ENCODE measurements at places on chromosomes 5 and 9.

DNA sequence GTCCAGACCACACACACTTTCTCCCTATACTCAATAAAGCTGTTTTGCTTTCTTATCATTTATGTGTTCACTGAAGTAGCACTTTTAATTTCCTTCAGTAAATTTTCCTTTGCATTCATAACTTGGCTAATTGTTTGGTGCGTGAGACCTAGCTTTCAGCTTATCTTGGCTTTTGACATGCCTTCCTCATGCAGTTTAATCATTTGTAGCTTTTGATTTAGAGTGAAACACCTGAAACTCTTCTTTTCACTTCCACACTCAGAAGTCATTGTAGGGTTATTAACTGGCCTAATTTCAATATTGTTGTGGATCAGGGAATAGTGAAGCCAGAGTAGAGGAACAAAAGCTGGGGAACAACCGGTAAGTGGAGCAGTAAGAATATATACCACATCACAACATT, 114.7 kb downstream of the ST8SIA4 start:
- DNase-seq = no peak

GRCh38 chr9:7210854-7211637, 453.3 kb downstream of the KDM4C start:
- DNase-seq = no peak

DNA sequence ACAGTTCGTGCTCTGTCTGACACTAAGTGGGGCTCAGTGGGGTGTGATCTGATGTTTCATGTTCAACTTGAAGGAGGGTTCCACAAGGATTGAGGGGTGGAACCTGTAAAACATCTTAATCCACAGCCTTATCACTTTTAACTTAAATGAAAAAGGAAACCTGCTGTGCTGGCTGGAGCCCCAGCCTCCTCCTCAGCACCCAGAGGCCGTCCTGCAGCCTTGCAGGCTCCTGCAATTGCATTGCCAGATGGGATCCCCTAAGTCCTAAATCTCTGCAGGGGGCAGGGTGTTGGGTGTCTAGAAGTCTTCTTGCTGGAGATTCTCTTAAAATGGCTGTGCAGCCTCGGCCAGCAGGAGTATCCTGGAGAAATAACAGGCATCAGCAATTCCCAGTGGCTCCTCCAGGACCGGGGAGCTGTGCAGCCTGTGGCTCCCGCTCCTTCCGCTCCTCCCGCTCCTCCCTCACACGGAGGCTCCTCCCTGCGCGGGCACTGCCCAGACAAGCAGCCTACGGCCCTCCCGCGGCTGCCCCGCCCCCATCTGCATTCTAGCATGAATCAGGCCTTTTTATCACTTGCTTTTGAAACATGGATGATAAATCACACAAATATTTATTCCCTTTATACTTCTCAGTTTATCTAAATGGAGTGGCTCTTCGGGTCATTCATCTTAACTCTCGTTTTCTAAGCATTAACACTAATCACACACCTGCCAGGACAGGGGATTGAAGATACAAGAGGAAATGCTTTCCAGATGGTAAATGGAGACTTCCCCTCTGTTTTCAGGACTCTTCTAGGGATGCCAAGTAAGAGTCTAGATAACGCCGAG, 131.0 kb downstream of the ADAMTS16 start:
- DNase-seq = peak; percentile 41

- DNase-seq = no peak
These were observed 27.1 kb upstream of the ZBTB43 start for GRCh38 chr9:126777733-126778132.

DNA sequence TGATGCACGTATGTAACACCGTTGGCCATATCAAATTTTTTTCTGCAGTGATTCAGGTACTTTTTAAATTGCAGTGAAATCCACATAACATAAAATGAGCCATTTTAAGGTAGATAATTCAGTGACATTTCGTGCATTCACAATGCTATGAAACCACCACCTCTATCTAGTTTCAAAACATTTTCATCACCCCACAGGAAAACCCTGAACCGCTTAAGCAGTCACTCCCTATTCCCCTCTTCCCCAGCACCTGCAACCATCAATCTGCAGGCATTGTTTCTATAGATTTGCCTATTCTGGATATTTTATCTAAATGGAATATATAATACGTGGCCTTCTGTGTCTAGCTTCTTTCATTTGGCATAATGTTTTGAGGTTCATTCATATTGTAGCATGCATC, 79.2 kb downstream of the BOD1 start:
- no peak for DNase-seq

- no peak for DNase-seq
These were observed 100.5 kb downstream of the TMEM174 start for GRCh38 chr5:73273379-73274050.

DNA sequence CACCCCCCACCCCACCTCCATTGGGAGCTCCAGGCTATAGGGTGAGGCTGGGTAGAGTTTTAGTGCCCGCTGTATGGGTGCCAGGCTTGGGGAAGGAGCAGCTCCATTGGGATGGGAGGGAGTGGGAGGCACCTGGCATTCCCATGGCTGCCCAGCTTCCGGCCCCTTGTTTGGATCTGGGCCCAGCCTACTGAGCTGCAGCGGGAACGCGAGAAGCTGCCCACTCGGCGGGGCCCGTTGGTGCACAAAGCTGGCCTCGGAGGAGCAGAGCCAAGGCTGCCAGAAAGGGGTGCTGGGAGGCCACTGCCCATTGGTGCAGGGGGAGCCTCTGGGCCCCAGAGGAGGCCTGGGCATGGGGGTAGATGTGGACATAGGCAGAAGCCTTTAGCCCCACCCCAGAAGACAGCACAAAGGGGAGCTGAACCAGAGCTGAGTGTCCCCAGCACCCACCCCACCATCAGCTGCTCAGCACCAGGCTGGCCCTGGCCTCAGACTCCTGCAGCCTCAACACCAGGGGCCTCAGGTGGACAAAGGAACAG, 4.4 kb downstream of the LCN9 start:
- no peak for DNase-seq

DNA sequence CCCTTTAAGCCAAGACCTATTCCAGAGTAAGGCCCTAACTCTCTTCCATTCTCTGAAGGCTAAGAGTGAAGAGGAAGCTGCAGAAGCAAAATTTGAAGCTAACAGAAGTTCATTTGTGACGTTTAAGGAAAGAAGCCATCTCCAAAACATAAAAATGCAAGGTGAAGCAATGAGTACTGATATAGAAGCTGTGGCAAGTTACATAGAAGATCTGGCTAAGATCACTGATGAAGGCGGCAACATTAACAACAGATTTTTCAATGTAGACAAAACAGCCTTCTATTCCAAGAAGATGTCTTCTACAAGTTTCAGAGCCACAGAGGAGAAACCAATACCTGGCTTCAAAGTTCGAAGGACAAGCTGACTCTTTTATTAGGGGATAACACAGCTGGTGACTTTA, 1143.4 kb downstream of the CDH12 start:
- no peak for DNase-seq

DNA sequence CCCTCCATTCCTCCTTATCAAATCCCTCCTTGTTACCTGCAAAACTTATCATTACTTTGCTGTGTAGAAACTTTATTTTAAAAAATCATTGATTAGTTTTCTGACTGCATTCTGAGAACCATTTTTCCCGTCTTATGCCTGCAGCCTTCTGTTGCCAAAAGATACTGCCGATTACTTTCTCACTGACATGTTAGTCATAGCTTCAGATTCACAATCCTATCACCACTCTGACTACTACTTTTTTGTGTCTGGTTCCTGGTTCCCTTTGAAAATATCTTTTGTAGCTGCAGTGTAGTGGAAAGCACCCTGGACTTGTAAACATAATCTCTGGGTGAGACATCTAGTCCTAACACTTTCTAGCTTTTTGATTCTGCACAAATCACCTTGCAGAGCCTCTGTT, 71.7 kb downstream of the NR2F1 start:
- DNase-seq = no peak

DNA sequence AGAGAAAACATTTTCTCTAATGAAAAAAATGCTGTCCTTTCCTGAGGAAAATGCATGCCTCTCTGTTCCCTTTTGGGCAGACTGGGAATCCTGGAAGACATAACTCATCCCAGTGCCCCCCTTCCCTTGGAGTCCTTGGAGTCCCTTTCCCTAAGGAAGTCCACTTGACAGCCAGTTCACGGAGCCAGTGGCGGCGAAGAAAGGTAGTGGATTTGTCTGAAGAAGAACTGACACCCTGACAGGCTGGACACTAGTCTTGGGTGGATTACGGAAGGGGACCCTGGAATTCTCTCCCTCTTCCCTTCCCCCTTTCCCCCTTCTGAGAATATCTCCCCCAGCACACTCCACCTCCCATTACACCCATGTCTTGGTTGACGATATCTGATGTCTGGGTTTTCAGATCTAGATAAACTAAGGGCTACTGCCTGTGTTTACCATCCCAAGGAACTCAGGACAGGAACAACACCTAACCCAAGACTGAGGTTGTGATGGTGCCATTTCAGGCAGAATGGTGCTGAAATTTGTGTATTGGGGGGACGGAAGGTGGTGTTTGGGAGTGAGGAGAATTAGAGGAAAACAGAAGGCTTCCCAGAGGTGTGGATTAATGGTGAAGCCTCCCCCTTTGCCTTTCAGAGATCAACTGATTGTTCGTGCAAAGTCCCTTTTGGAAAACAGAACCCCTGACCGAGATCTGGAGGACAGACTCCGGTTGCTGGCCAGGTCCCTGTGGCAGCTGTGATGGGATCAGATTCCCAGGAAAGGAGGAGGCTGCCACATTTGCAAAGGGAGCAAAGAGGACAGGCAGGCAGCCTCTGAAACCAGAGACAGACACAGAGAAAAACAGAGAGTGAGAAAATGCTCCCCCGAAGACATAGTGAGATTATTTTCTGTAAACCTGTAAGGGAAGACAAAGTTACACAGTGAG, 704 bp downstream of the SPARC start:
- DNase-seq = peak; percentile 46

DNA sequence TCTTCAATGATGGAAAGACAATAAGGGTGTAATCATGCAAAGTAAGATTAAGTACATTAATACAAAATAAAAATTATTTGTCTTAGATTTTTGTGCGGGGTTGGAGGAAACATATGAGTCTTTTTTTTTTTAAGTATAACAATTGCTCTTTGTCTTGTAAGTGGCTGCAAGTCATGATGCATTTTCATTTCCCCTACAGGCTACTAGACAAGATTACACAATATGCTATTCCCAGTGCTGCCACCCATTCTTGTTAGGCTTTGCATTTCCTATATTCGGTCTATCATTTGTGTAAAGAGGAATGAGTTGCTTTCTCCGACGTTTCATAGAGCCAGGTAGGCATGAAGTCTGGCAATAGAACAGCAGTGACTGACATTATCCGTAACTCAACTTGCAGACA, 294.2 kb upstream of the CYLC2 start:
- no peak for DNase-seq

DNA sequence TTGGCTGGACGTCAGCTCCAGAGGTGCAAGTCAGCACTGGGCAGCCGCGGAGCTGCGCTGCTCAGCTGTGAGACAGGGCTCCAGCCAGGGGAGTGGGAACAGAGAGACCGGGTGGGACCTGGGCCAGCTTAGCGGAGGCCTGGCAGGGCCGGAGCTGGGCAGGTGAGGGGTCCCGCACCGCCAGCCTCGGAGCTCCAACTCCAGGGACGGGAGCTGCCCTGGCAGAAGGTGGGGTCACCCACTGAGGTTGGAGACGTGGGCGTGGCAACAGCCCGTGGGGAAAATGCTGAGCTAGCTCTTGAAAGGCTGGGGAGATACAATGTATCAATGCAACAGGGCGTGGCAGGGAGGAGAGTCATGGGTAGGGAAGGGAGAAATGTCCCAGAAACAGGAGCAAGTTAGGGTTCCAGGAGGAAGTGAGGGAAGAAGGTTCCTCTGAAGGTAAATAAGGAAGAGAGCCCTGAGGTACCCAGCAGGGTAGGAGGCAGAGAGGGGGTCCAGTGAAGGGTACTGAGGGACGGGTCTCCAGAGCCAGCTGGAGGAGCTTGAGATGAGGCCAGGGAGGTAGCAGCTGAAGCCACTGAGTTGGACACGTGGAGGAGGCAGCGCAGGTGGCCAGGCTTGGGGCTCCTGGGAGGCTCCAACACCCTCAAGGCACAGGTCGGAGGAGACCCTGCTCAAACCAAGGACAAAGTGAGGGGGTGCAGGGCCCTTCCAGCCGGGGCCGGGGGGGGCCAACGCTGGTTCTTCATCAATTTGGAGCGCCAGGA, 736 bp upstream of the NKD2 start:
- no peak for DNase-seq

DNA sequence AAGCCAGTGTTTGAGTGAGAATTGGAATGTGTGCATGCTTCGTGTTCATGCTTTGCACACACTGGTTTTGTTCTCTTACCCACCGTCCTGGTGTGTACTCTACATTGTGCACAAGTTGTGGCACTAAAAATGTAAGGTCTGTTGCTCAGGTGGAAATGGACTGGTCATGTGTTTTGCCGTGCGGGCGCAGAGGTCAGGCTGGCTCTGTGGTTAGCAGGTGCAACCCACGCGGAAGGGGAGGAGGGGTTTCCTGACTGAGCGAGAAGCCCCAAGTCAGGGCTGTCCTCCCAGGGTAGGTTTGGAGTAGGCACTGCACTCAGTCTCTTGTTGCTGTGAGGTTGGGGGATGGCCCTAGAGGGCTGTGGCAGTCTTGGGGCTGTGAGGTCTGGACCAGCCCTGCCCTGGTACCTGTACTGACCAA, 86.6 kb downstream of the EHMT1 start:
- no peak for DNase-seq

DNA sequence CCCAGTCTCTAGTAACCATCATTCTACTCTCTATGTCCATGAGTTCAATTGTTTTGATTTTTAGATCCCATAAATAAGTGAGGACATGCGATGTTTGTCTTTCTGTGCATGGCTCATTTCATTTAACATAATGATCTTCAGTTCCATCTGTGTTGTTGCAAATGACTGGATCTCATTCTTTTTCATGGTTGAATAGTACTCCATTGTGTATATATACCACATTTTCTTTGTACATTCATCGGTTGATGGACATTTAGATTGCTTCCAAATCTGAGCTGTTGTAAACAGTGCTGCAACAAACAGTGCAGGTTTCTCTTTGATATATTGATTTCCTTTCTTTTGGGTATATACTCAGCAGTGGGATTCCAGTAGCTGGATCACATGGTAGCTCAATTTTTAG, 46.4 kb downstream of the S100Z start:
- no peak for DNase-seq

GRCh38 chr9:86924206-86924605, 23.1 kb downstream of the GAS1 start:
- no peak for DNase-seq
